ENCODE measurements at places on chromosomes 16 and 17.

- no peak for DNase-seq
These were observed 22.4 kb downstream of the C1QTNF1 start for GRCh38 chr17:79046197-79046915.

DNA sequence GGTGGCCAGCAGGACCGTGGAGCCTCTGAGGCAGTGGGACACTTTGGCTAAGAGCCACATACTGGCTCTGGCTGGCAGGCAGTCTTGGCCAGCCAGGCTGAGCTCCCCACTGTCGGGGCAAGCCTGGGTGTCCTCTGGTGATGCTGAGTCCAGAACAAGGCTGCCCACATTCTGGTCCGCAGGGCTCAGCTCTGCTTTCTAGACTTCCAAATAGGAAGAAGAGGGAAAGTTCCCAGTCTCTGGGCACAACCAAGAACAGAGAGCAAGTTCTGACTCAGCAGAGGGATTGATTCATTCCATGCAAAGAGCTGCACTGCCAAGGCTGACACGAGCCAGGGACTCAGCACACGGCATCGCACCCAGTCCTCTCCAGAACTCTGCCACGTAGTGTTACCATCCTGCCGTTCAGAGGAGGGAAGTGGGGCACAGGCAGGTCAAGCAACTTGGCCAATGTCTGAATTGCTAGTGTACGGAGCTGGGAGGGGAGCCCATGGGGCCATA, 58.9 kb downstream of the NOS2 start:
- DNase-seq = no peak

- peak; percentile 71 for DNase-seq
These were observed 15.2 kb downstream of the IL21R start for GRCh38 chr16:27417047-27417671.

- peak; percentile 81 for DNase-seq
These were observed 43.0 kb upstream of the TANGO6 start for GRCh38 chr16:68800257-68800875.

DNA sequence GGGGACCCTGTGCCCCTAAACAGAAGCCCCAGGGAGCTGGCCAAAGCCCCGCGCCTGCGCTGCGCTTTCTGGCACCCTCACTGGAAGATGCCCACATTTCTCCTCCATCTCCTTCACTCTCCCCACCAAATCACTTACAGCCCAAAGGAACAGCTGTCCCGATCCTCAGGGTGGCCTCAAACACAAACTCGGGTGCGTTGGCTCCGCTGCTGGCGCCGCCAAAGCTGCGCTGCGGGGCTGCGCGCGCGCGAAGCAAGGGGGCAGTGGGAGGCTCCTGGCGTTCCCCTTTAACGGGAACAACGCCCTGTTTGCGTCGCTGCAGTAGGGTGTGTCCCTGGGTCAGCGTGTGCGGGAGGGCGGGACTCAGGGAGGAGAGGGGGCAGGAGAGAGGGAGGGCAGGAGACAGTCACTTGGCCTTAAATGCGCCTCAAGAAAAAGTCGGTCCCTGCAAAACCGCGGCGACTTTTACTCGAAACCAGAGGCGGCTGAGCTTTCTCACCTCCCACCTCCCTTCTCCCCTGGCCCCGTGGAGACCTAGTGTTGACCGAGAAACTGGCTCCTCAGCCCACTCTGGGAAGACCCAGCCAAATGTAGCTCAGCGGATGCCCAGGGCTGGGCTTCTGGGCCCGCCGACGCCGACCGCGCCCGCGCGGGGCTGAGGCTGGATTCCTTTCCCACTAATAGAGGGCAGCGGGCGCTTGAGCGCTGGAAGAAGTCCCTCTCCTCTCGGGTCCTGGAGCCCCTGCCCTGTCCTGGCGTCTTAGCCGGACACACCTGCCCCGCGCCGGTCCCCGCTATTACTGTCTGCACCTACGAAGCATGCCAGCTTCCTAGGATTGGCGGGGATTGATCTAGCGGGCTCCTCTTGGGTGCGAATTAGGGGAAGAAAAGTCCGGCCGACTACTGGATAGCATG, 2.6 kb downstream of the PMP22 start:
- no peak for DNase-seq

DNA sequence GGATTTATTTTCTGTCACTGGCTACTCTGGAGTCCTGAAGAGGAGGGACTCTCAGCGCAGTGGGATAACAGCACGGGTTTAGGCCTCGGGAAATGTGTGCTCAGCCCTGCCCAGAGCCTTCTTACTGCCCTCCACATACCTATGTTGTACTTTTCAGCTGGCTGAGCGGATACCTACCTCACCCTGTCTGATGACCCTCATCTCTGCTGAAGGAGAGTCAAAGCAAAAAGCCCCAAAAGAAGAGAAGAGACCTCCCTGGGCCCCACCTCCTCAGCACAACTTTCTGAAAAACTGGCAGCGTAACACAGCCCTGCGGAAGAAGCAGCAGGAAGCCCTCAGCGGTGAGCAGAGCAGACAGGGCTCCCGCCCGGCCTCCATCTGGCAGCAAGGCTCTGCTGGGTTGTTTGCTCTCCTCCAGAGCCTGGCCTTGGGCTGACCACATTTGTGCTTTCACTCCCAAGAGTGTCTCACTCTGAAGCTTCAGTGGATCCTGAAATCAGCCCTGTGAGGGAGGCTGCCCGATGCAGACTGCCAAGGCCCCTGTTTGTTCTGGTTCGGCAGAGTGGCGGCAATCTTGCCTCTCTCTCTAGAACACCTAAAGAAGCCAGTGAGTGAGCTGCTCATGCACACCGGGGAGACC, 10.3 kb downstream of the MYCBPAP start:
- DNase-seq = no peak

- DNase-seq = no peak
These were observed 9.6 kb upstream of the ERN1 start for GRCh38 chr17:64139542-64139941.

DNA sequence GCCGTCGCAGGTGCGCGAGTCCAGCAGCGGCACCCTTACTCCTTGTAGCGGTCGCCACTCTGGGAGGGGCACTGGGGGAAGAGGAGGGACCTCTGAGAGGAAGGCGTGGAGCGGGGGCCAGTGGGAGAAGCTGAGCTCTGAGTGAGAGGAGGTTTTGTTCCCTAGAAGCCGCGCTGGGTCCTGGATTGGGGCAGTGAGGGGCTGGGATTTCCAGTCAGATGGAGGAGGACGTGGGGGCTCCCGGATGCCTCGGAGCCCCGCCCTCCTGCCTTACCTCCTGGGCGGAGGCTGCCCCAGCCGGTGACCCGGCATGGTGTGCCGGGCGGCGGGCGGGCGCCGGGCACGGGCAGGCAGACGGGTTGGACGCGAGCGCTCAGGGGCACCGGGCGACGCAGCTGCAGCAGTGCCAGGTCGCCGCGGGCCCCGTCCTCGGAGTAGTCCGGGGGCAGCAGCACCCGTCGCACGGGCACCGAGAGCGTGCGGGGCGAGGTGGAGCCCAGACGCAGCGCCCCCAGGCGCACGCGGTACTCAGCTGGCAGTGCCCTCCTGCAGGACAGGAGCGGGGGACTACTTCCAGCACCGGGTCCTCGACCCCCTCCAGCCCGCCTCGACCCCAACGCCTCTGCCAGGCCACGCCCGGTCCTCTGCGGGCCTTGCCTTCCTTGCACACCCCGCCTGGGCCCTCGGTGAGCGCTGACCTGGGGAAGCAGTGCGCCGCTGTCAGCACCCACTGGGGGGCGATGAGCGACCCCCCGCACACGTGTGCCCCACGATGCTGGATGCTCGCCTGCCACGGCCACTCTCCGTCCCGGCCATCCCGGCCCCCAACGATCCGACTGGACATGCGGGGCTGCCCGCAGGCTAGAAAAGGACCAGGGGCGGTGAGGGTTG, 2.0 kb downstream of the PRSS33 start:
- peak; percentile 44 for DNase-seq

DNA sequence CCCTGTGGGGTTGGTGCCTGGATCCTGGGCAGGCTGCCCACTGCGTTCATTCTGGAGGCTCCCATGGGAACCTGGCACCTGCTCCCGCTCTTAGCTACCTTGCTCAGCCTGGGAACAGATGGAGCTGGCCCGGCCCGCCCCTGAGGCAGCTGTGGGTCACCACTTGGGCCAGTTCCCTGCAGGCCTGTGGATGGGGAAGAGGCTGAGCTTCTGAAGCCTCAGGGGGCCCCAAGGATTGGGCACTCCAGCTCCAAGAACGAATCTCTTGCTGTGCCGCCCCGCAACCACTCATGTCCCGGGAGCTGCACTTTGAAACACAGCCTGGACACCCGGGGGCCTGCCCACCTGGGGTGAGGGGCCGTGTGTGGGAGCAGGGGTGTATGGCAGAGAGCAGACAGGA, 37.7 kb downstream of the BAHCC1 start:
- no peak for DNase-seq

DNA sequence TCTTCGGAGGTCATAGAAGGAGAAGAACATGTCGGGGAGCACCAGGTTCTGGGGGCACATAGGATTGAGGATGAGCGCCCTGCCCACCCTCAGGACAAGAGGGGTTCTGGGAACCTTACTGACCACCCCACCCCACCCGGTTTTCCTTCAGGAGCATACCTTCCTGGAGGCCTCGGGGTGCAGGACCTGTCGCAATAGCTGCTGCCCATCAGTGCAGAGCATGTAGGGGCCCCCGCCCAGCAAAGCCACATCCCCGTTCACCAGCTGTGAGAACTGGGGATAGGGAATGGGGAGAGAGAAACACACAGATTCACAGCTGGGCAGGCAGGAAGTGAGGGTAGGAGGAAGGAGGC, 2.1 kb downstream of the ESRP2 start:
- no peak for DNase-seq

DNA sequence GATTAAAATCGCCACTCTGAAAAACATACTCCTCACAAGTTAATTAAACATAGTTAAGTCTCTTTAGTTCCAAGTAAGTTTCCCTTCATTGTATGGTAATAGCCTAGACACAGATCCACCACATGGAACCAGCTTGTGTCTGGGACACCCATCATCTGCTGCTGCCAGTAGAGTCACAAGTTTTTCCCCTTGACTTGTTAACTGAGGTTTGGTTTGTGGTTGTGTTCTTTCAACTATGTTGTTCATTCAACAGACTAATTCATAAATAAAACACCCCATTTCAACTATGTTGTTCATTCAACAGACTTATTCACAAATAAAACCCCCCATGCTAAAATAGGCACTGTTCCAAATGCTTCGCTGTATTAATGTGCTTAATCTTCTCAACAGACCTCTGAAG, 24.4 kb downstream of the YWHAE start:
- DNase-seq = no peak

DNA sequence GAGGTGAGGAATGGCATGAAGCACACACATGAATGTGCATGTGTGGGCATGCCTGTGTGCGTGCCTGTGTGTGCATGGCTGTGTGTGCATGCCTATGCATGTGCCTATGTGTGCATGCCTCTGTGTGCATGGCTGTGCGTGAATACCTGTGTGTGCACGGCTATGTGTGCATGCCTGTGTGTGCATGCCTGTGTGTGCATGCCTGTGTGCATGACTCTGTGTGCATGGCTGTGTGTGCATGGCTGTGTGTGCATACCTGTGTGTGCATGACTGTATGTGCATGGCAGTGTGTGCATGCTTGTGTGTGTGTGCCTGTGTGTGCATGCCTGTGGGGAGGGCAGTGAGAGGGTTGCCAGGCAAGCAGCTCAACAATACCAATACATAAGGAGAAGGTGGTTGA, 276.5 kb upstream of the ERCC4 start:
- DNase-seq = no peak

DNA sequence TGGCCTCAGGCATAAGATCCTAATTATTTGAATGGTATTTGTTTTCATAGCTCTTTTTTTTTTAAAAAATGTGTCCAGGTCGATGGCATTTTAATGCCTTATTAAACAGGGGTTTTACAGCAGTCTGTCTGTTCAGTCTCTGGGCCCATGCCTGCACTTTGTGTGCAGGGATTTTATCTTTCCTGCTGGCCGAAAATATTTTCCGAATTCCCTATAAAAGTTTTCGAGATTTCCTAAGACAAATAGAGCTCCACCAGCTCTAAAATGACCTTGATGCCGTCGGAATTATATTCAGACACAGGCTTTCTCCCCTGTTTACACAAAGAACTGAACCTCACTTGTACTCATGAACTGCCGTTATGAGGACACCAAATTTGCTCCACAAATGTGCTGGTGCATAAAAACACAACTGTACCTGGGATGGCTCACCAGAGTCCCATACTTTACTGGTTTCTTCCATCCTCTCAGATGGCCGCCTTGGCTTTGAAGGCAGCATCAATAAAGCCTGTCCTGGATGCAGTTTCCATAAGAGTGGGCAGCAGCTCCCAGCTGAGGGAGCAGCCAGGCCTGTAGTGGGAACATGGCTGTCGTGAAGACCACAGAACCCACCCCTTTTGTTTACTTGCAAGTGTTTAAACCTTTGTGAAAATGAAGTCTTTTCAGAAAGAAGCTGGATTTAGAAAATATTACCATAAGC, 44.9 kb downstream of the TBX4 start:
- no peak for DNase-seq

DNA sequence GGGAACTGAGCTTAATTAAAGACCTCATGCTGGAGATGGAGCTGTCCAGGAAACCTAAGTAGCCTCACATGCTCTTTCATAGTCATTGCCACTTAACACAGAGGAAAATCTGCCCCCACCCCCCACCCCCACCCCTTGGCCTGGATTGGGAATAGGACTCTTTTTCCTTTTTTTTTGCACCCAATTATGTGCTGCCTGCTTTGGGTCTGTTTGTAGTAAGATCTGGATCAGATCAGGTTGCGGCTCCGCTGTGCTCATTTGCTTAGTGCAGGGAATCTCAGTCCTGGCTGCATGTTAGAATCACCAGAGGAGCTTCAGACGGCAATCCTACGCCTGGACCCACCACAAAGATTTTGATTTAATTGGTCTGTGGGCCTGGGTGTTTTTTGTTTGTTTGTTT, 219.0 kb downstream of the UTP18 start:
- no peak for DNase-seq

- DNase-seq = no peak
These were observed 2.7 kb downstream of the CHTF18 start for GRCh38 chr16:791131-791530.

DNA sequence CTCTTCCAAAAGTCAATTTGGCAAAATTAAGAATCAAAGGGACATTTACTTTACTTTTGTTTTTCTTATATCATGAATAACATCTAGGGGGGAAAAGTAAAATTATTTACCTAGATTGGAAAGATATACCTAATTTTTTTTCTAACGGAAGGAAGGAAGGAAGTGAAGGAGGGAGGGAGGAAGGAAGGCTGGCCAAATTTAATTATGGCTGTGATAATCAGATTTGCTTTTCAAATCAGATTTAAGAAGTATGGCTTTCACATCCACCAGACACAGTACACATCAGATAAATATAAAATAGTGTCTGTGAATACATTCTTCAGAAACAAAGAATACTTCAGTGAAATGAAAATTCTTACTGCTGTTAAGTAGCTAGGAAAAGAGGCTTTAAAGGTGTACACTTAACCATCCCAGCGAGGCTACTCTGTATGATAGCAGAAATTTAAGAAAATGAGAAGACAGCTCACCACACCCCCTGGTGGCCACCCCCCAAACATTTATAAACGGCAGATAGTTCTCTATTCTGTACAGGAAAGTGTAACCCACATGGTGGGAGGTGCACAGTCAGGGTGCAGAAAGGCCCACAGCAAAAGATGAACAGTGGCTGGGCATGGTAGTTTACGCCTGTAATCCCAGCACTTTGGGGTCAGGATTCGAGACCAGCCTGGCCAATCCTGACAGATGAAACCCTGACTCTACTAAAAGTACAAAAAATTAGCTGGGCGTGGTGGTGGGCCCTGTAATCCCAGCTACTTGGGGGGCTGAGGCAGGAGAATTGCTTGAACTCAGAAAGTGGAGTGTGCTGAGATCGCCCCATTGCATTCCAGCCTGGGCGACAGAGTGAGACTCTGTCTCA, 150.8 kb downstream of the SSH2 start:
- peak; percentile 88 for DNase-seq
